ENCODE measurements at places on chromosomes 1 and 21.
A peak's percentile ranks its signal among the peaks of the same experiment; 100 is the strongest.

GRCh38 chr1:55131218-55131617 is 83.9 kb downstream of the USP24 start:
- DNase-seq = no peak

DNA sequence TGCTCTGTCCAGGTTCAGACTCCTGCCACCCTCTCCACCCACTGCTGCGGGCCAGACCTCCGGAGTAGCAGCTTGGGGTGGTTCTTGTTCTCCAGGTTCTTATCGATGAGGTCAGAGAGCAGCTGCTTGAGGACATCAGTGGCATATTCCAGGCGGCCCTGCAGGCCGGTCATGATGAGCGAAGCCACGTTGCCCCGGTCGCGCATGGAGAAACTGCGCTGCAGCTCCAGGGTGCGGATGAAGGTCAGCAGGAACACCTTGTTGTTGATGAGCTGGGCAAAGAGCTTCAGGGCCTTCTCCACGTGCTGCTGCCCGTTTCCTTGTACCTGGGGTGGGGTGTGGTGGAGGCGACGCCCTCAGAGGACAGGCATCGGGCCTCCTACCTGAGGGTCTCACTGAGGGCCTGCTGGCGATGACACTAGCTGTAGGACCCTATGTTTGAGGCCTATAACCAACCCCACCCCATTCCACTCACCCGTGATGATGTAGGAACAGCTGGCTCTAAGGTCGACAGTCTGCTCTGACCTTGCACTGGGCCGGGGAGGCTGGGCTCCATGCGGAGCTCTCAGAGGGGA is 131.2 kb upstream of the CD34 start:
- no peak for DNase-seq

- no peak for DNase-seq
Observed at GRCh38 chr1:209062863-209063262, 520.7 kb upstream of the CAMK1G start.

DNA sequence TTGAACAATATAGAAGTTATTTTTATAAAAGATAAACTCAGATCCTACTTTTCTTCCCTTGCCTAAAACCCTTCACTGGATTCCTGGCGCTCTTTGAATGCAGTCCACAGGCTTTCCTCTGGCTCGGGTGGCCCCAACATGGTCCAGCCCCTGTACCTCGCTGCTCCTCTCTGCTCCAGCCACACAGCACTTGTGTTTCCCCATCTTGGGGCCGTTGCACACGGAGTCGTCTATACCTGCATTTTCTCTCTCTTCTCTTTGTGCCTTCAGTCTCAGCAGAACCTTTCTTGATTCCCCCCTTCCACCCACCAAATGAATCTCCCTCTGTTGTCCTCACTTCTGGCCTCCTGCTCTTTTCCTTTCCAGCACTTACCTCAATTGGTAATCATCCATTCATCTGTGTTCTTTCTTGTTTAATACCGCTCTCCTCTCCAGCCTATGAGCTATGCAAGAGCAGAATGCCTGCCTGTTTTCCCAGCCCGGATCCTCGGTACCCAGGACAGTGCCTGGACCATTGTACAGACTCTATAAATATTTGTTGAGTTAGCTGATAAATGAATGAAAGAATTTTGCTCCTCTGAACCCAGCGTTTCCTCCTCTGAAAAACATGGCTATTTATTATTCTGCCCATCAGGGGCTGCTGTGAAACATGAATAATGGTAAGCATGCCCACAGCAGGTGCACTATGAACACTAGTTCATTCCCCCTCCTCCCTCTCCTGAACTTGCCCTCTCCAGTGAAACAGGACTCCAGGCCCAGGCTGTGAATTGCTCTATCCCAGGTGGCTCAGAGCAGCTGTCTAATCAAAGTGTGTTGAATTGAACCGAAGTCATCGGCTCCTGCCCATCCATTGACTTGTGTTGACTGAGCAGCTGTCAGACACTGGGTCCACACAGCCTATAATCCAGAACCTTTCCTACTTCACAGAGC is 266.9 kb downstream of the PTPRU start:
- DNase-seq = no peak

DNA sequence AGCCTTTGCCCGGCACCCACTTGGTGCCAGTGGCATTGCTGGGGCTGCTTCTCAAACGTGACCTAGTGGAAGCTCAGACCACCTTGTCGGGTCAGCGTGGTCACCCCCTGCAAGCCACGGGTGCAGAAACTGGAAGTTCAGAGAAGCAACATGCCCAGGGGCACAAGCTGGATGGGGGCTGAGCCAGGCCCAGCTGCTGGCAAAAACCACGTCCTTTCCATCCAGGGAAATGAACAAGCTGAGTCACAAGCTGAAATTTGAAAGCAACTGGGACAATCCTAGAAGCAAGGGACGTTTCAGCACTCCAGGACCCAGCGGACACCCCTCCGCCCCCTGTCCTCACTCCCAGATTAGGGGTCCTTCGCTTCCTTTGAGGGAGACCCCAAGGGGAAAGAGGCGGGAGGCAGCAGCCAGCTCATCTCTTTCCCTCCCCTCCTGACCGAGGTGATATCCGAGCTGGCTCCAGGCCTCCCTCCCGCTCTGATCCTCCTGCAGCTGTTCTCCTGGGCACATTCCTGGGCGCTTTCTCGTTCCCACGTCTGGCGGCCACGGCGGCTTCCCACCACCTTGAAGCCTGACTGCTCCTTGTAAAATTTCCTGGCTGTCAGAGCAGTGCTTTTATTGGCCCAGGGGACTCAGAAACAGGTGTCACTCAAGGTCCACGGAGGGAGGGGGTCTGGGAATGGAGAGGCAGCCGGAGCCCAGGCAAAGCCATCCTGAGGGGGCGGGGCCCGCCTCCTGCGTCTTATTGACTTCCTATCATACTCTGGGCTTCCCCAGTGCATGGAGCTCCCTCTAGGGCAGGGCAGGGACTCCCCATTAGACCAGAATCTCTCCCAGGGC is 62.8 kb downstream of the PAX7 start:
- peak; percentile 43 for DNase-seq

DNA sequence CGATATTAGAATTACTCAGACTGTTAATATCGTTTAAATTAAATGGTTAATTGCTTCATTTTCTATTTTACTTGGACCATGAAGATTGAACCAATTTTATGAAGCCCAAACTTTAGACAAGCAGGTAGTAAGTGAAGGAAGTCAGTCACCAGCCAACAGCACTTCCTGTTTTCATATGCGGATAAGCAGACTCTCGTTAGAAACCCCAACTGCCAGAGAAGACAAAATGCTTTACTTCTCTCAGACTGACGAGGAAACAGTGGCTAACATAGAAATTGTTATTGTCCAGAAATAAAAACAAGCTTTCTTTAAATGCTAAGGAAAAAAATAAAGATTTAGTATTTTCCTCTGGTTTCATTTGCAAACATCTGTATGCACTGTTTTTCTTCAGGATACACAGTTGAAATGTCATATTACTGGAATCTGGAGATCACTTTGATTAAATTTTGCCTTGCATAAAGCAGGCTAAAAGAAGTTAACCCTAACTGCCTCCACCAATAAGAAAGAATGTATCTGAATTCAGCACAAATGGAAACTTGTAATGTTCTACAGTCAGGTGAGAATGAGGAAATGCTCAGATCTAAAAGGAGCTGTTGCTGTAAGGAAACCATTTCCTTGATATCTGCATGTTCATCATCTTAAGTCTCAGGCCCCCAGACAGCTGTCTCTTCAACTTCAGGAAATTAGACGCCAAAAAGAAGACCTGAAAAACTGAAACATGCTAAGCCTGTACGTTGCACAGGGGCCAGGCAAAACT is 129.8 kb upstream of the SAMSN1 start:
- DNase-seq = no peak

GRCh38 chr1:194069168-194069830 is 882.9 kb upstream of the B3GALT2 start:
- no peak for DNase-seq

- DNase-seq = no peak
Observed at GRCh38 chr1:1684031-1684681, 8.4 kb downstream of the SLC35E2B start.

DNA sequence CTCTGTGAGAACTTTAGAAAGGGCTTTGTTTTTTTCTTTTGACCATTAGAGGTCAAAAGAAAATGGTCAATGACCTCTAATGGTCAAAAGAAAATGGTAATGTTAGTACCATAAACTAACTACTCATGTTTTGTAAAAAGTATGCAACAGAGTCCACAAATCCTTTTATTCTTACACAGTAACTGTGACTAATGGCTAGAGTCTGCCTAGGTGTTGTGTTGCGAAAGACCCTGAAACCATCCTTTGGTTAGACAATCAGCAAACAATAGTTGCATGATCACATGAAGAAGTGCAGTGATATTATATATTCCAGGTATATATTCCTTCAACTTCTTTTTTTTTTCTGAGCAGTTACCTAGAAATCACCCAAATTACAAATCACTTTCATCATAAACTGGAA is 40.9 kb downstream of the NEGR1 start:
- DNase-seq = no peak

- DNase-seq = no peak
Observed at GRCh38 chr21:40926238-40926637, 79.3 kb upstream of the DSCAM start.

GRCh38 chr1:5811419-5811818 is 180.8 kb downstream of the NPHP4 start:
- no peak for DNase-seq

- no peak for DNase-seq
Observed at GRCh38 chr1:223007935-223008334, 135.1 kb downstream of the TLR5 start.

GRCh38 chr1:167401260-167401873 is 117.0 kb downstream of the CD247 start:
- no peak for DNase-seq

- DNase-seq = no peak
Observed at GRCh38 chr1:4745560-4745959, 91.2 kb downstream of the AJAP1 start.

GRCh38 chr1:36590264-36590663 is 107.6 kb upstream of the CSF3R start:
- DNase-seq = no peak

DNA sequence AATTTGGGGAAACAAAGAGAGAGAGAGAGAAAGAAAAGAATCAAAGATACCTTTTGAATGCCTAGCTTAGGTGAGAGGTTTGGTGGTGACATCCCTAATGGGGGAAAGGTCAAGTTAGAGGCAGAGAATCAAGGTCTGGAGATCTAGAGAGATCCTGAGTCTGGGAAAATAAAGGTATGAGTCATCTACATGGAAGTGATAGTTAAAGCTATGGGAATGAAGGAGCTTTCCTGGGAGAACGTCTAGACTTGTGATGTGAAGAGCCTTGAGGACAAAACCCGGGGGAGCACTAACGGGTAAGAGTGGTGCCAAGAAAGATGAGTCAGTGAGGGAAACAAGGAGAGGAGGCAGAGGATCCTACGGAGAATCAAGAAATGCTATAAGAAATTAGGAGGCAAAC is 110.8 kb upstream of the RUNX1 start:
- DNase-seq = no peak

GRCh38 chr1:57350610-57351009 is 73.2 kb downstream of the DAB1 start:
- no peak for DNase-seq

- DNase-seq = no peak
Observed at GRCh38 chr1:17586172-17586964, 46.9 kb downstream of the ARHGEF10L start.

- no peak for DNase-seq
Observed at GRCh38 chr1:29164588-29164987, 17.1 kb downstream of the SRSF4 start.

DNA sequence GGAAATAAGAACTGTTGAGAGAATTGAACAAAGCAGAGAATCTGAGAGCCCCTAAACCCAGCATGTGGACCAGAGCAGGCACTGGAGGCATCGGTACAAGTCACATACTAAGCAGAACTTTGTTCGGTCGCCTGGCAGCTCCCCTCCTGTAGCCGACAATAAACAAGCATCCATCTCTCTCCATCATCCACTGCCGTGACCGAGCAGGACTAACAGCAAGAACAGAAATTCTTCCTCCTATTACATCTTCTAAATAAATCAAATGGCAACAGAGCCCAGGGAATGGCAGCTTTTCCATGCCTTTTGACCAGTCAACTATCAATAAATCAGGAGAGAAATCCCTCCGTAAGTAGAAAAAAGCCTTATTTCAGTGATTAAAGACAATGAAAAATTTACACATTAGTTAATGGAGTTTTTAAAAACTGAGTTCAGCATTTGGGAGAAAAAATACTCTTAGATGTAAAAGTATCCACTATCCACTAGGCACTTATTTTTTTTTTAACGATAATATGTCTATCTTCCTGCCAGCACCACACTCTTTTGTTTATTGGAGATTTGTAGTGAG is 36.5 kb downstream of the PTPN14 start:
- peak; percentile 11 for DNase-seq

DNA sequence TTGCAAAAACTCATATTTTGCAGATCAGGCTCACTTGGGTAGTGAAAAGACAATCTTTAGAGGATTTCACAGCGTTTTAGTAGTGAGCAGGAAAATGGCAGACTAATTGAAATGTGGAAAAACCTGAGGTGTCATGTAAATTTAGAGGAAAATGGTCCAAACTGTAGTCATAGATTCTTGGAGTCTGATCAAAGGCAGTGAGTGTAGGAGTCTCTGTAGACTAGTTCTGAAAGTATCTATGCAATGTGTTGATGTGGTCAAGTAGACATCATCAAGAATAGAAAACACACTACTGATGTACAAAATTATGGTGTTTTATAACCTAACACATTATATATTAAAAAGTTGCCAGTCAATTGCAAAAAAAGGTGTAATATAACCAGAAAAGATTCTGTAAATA is 143.2 kb upstream of the C1orf105 start:
- no peak for DNase-seq

GRCh38 chr1:170670802-170671628 is 7.1 kb downstream of the PRRX1 start:
- no peak for DNase-seq

DNA sequence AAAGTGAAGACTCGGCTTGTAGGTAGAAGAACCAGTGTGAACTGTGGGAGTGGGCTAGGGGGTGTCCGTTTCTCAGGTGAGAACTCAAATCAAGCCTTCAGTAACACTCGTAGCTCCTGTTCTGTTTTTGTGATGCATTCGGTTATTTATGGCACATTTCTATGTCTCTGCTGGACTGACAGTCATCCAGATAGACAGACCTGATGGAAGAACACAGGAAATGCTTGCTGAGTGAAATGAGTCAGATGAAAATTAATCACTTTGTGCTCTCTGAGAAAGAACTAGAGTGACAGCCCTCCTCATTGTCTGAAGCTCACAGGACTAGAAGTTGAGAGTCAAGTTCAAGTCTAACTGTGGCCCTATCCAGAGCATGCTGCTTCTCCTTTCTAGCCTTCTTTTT is 360.1 kb upstream of the PLXNA2 start:
- no peak for DNase-seq
